SK-N-SH treated with all-trans-retinoic acid at 6 μM for 48 hours (cell line): ENCODE measurements at places on chromosomes 2 and 18.
A peak's percentile ranks its signal among the peaks of the same experiment; 100 is the strongest.

DNA sequence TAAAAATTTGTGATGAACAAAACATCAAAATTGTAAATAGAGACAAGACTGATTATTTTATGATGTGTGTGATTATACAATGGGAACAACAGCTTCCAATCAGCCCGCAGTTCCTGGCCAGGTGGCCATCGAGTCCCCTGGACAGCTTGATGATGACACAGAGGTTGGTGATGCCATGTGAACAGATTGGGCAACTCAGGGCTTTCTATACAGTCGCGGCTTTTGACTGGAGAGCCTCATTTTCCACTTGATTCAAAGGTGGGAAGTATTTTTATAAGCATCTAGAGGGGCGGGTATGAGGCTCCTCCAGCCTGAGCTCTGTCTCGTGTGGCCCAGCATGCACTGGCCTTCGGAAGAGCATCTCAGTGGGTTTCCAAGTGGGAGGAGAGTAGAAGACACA, 14.9 kb upstream of the HPCAL1 start:
- ATAC-seq = no peak

DNA sequence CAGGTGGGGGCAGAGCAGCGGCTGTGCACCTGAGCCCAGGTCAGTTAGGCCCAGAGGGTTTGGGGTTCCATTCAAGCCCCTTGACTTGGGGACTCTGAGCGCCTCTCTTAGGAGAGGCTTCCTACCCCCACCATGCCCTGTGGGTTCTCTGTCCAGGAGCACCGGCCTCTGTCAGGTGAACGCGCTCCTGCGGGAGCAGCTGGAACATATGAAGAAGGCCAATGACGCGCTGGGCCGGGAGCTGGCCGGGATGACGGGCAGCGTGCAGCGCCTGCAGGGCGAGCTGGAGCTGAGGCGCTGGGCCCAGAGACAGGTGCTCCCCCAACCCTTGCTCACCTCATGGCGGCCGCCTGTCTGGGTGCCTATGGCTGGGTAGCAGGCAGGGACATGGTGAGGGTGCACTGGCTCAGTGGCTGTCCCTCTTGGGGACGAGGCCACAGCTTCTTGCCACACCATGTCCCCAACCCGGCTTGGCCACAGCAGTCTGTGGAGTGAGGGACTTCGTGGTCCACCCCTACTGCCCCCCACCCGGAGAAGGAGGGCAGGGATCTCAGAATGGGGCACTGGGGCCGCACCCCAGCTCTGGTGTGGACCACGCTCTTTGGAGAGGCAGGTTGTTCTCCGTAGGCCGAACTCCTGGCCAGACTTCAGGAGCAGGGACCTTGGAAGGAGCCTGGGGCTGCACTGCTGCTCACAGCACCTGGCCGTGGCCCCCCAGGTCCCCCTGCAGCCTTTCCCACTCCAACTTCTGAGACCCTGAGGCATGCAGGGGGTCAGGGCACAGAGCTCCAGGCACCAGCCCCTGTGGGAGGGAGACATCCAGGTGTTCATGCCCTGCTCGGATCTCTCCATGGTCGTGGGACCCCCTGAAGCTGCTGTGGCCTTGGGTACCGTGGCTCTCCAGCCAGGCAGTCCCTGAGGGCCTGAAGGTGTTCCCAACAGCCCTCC, 19.7 kb downstream of the CROCC2 start:
- no peak for ATAC-seq

- no peak for ATAC-seq
Measured at GRCh38 chr2:110984694-110985490, 135.8 kb upstream of the BCL2L11 start.

- ATAC-seq = no peak
Measured at GRCh38 chr2:98835831-98836385, 100.1 kb downstream of the CRACDL start.

- ATAC-seq = no peak
Measured at GRCh38 chr2:45705233-45705632, 53.8 kb downstream of the PRKCE start.

DNA sequence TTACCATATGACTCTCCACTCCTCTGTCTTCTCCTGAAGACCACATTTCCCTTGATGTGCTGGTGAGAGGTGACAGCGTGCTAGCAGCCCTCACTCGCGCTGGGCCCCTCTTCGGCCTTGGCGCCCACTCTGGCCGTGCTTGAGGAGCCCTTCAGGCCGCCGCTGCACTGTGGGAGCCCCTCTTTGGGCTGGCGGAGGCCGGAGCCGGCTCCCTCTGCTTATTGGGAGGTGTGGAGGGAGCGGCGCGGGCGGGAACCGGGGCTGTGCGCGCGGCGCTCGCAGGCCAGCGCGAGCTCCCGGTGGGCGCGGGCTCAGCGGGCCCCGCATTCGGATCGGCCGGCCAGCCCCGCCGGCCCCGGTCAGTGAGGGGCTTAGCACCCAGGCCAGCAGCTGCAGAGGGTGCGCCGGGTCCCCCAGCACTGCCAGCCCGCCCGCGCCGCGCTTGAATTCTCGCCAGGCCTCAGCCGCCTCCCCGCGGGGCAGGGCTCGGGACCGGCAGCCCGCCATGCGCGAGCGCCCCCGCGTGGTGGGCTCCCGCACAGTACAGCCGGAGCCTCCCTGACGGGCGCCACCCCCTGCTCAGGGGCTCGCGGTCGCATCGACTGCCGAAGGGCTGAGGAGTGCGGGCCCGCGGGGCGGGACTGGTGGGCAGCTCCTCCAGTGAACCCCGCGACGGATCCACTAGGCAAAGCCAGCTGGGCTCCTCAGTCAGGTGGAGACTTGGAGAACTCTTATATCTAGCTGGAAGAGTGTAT, 246.6 kb upstream of the REG3G start:
- ATAC-seq = no peak

GRCh38 chr18:51074605-51075004, 44.6 kb downstream of the SMAD4 start:
- no peak for ATAC-seq

DNA sequence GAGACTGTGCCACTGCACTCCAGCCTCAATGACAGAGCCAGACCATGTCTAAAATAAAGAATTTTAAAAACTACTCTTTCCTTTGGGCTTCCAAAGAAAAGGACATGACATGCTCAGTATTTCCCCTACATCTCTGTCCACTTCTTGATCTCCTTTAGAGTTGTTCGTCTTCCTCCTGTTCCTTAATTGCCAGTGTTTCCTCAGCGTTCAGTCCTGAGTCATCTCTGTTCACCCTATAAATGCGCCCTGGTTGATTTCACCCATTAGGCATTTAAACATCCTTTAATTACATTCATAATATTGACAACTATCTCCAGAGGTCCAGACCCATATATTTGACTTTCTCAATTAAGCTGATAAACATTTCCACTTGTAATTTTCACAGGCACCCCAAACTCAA, 64.0 kb downstream of the AAK1 start:
- ATAC-seq = no peak

GRCh38 chr2:47636596-47637264, 146.2 kb upstream of the MSH6 start:
- no peak for ATAC-seq

DNA sequence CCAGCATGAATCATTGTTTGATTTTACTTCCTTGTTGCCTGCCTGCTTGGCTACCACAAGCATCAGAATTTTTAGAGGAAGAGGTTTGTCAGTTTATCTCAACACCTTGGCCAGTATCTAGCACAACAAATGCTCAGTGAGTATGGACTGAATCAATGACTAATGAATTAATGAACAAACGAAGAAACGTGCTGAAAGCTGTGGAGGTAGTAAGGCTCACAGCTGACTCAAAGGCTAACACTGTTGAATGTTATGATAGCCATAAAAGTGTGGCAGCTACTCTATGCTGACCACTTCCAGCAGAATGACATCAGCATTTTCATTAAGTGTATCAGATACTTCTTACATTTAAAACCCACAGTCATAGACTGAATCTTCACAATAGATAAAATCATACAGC, 543.4 kb downstream of the IRS1 start:
- ATAC-seq = peak; percentile 90

DNA sequence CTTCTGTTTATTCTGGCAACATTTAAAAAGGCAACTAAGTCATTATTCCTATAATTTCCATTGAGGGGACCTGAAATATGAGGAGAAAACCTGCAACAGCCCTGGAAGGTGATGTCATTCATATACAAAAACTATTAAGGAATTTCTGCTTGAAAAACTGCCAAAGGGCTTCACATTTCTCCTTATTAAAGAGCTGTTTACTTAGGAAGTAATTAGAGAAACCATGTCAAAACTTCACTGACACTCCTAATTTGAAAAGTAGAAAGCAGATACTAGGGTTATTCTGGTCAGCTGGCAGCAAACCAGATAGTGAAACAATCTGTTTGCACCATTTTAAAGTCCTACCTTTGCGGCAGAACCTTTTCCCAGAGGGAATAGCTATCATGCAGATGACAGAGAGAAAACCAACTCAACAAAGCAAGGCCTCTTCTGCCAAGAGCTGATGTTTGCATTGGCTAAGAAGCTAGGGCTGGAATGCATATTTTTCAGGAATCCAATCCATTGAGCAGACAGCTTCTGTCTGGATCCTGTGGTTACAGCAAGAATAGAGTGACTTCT, 592.2 kb upstream of the SYT4 start:
- peak; percentile 94 for ATAC-seq

DNA sequence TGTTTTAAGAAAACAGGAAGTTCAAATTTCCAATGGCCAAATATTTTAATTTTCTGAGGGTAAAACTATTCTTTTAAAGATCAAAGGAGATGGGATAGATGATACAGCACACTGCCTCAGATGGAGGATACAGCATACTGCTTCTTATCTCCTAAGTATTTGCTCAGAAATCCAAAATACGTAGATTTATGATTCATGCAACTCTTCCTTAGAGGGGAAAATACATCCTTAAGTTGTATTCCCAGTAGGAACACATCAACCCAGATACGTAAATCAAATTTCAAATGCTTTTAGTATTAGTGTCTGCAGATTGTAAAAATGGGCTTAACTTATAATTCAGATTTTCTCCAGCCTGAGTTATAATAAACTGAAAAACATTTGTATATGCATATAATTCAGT, 235.2 kb downstream of the ZNF385B start:
- ATAC-seq = no peak

- ATAC-seq = no peak
Measured at GRCh38 chr2:86186431-86186830, 8.8 kb downstream of the IMMT start.

DNA sequence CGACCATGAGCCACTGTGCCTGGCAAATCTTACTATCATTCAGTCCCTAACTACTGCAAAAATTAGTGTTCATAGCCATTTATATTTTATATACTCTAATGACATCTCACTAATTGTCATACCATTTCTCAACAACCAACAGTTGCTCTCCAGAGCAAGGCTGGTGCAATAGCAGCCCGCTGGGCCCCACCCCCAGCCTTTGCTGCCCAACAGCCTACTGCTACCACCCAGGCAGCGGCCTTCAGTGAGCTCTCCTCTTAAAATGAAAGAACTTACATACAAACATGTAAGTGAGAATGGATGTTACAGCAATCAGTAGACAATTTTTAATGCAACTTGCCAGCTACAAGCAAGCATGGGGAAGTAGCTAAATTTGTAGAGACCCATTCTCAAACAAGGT, 90.5 kb downstream of the HNRNPLL start:
- no peak for ATAC-seq

DNA sequence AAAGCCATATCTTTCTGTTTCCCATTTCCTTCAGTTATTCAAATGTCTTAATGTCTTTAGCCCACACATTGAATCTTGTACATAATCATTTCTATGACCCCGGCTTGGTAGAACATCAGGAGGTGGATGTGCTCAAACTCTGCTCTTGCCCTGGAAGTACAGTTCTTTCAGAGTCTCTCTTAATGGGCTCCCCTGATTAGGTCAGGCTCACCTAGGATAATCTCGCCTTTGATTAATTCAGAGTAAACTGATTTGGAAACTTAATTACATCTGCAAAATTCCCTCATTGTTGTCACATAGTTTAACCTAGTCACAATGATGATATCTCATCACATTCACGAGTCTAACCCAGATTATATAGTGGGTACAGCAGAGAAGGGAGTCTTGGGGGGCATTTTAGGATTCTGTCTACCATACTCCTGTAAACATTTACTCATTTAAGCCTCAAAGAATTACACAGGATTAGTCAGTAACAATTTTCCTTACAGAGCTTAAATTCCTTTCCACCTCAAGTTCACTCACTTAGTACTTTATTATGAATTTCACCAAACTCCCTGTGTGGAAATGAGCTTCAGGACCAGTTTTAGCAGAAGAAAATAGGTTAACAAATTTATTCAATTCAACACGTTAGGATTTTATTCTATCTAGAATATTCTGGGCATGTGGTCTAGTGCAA, 135.5 kb downstream of the FHOD3 start:
- no peak for ATAC-seq

- peak; percentile 71; the same call in 2 of the 3 replicates for ATAC-seq
Measured at GRCh38 chr2:42859006-42859552, 66.7 kb upstream of the HAAO start.

- peak; percentile 7; the same call in 1 of the 3 replicates for ATAC-seq
Measured at GRCh38 chr2:161418715-161419637, 2.9 kb downstream of the TBR1 start.

DNA sequence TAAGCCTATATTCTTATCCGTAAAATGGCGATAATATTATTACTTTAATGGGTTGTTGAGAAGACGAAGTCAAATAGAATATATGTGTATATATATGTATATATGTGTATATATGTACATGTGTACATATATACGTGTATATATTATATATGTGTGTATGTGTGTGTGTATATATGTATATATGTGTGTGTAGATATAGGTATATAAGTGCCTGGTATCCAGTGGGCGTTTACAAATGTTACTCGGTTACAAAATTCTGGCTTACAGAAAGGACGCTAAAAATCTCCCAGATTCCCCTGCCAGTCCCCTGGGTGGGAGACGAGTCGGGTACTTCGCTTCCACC, 295 bp upstream of the MTX2 start:
- peak; percentile 59 for ATAC-seq

- ATAC-seq = no peak
Measured at GRCh38 chr2:10449838-10450691, 1.9 kb upstream of the ODC1 start.

DNA sequence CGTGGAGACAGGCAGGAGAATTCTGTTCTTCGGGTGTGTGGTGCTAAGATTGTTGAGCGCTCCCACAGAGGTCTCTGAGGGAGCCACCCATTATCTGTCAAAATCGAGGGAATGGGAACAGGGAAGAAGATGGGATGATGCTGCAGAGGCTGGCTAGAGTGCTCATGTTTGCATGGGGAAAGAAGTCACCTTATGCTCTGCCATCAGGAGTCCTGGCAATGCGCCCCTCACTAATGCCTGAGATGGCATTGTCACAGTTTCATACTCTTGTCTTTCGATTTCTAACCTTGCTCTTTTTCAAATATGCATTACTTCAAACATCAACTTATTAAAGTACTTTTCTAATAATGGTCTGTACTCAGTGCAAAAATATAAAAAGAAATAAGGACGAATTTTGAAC, 463.3 kb upstream of the CELF4 start:
- ATAC-seq = no peak

GRCh38 chr2:224930990-224931389, 111.3 kb downstream of the DOCK10 start:
- no peak for ATAC-seq
